ENCODE measurements at places on chromosomes 1 and 21.

GRCh38 chr1:47751193-47751592, 246.0 kb downstream of the TRABD2B start:
- DNase-seq, result no peak

GRCh38 chr1:28062806-28063205, 25.6 kb downstream of the EYA3 start:
- DNase-seq, result peak; percentile 3

DNA sequence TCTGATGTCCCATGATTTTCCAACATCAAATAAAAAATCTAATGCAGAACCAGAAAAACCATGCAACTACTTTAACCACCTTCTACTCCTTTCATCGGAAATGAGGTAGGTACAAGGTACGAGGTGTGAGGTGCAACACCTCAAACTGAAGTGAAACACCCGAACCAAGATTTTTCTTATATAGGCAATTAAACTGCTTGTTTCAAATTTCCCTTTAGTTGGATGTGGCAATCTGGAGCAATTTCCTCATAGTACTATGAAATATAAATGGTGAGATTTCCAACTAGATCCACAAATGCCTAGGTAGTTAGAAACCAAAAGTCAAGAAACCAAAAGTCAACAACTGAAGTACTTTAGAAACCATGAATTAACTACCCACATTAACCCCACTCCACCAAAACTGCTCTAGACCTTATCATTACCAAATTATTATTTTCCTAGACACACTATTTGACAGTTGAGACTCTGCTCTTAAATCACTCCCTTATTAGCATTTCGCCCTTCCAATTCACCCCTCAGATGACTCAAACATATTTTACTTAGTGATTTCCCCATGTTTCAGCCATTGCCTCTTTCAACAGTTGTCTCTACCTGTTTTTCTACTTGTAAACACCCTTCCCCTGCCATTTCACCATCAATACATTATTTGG, 37.8 kb downstream of the FUBP1 start:
- DNase-seq, result no peak

DNA sequence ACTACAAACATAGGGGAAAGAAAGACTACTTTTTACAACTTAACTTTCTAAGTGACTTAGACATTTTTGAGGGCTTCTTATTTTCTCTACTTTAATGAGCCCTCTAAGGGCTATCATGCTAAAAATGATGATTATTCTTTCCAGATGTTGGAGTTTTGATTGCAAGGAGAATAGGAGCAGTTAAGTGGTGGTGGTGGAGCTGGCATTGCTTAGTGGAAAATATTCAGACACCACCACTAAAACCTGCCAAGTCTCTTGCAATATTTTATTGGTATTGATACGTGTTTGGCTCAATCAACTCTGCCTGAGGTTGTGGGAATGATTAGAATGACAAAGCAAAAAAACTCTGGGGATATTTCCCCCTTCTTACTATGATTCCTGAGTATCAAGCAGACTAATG, 82.6 kb upstream of the PTGFR start:
- no peak for DNase-seq

DNA sequence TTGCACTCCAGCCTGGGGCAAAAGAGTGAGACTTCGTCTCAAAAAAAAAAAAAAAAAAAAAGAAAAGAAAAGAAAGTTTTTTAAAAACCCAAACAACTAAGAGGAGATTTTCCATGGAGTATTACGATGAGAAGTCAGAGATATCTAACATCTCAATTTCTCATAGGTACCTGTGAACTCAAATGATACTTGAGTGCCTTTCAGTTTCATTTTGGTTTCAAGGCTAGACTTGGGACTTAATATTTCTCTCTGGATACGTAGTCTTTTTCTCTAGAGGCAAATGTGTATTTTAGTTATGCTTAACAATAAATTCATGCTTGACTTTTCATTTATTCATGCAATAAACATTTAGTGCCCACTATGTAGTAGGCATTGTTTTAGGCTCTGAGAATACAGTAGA, 15.0 kb downstream of the ZYG11B start:
- no peak for DNase-seq

- no peak for DNase-seq
These were observed 37.2 kb downstream of the SCCPDH start for GRCh38 chr1:246761396-246761795.

DNA sequence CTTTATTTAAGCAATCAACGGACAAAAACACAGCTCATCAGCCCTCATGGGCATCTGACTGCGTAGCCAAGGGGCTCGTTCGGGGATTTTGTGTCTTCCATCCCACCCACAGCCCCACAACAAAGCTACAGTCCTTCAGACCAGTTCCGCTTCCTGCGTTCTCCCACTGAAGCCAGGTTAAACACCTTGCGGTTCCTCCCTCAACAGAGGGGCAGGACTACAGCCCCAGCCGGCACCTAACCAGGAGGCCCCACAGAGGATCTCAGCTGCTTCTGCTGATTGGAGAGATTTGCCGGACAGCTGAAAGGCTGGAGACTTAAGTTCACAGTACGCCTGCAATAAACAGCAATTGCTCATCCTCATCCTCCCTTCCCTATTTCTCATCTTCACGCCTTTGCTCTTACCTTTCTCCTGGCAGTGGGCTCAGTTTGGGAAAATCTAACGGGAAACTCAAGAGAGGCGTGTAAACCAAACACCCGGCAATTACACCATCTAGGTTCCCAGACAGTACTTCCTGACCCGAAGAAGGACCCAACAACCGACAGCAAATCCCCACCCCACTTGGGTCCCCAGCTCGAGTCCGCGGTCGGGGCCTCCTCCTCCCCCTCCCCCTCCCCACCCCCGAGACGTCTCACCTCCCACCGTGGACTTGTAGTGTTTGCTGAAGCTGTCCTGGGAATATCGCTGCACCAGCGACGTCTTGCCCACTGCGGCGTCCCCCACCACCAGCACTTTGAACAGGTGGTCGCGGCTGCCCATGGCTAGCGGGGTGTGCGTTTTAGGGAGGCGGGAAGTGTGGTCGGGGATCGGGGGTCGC, 876 bp downstream of the RAB29 start:
- peak; percentile 34 for DNase-seq

DNA sequence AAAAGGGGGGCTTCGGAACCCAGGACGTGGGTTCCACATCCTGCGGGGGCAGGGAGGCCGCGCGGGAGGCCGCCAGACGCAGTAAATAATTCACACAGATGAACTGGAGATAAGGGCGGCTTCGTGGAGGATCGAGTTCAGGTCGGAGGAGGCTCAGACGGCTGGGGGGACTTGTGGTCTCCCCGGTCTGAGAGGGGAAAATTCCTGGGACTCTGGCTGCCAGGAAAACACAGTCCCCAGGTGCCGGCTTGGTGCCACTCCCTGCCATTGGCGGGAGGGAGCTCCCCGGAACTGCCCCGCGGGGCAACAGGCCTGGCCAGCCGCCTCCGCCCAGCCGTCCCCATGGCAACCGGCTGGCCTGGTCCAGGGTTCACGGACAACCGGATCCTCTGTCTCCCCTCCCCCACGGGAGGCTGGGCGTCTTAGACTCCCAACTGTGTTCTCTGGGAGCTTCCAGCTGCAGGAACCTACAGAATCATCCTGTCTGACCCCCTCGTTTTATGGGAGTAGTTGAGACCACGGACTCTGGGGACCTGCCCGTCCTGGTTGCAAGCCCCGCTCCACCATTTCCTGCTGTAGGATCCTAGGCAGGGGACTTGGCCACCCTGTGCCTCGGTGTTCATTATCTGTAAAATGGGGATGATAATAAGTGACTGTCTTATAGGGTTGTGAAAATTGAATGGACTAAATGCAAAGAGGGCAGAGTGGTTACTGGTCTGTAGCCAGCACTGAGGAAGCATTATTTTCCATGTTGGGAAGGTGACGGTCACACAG, 9.6 kb downstream of the CAMK2N1 start:
- no peak for DNase-seq

DNA sequence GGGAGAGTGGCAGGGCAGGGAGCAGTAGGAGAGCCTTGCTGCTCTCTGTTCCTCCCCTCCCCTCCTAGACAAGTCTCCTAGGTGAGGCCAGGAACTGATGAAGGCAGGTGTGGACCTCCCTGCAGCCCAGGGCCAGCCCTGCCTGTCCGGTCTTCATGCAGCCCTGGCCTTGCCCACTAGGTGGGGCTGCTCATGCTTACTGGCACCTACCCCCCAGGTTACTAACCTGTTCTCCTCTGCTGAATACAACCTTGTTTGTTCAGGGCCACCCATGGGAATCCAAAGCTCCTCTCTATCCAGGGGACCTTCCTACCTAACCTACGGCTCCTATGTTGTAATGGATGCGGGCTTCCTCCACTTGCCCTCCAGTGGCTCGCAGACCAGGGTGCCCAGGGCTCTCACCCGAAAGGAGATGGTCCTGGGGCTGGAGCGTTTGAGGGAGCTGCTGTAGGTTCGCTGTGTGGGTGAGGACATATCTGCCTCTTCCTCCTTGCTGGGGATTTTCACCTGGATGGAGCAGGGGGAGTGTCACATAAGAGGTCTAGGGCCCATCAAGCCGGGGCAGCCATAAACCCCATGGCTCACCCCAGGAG, 7.9 kb upstream of the TNNT2 start:
- peak; percentile 6 for DNase-seq

- DNase-seq, result no peak
These were observed 322.6 kb downstream of the SMYD3 start for GRCh38 chr1:246184503-246184902.

DNA sequence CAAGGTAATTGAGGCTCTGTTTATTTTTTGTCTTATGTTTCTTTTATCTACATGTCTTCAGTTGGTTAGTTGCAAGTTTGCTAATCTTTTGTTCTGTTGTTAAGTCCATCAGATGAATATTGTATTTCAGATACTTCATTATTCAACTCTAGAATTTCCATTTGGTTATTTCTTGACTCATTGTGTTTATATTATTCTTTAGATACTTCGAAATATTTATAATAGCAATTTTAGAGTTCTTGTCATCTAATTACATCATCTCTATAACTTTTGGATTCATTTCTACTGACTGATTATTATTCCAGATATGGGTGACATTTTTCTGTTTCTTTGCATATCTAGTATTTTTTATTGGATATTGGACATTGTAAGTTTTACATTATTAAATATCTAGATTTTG, 405.6 kb downstream of the PLPP3 start:
- no peak for DNase-seq

DNA sequence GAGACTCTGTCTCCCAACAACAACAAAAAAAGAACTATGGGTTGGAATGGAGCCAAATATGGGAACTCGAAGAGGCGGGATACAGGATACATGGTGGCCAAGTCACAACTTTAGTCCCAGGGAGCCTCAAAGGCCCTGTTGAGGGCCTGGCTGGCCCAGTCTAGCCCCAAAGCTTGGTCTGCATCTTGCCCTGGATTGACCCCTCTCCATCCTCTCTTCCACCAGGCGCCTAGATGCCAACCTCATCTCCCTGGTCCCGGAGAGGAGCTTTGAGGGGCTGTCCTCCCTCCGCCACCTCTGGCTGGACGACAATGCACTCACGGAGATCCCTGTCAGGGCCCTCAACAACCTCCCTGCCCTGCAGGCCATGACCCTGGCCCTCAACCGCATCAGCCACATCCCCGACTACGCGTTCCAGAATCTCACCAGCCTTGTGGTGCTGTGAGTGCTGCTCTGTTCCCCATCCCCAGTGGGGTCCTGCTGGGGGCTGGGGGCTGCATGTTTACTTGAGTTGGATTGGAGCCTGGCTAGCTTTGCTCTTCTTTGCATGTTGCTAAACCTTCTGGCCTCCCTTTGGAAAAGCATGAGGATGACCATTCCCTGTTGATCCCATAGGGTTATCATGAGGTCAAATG, 65.5 kb downstream of the UBE2T start:
- no peak for DNase-seq

DNA sequence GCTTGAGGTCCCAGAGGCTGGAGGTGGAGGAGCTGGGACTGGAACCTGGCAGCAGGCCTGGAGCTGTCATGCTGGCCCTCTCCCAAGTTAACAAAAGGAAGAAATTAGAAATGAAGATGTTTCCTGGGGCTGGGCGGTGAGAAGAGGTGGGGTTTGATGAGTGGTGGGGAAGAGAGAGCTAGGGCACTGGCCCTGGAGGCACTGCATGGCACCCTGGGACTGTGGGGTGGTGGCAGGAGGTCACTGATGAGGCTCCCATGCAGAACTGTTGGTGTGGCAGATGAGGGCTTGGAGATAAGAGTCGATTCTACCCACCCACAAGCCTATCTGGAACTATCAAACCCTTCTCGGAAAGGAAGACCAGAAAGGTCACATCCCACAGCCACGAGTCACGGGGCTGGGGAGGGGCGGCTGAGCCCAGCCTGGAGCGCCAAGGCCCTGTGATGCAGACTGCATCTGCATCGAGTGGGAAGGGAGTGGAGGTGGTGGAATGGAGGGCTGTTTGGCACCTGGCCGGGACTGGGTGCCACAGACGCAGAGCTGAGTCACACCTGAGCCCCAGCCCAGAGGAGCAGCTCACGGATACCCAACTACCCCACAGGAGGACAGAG, 29.4 kb downstream of the MRPL37 start:
- DNase-seq, result no peak

DNA sequence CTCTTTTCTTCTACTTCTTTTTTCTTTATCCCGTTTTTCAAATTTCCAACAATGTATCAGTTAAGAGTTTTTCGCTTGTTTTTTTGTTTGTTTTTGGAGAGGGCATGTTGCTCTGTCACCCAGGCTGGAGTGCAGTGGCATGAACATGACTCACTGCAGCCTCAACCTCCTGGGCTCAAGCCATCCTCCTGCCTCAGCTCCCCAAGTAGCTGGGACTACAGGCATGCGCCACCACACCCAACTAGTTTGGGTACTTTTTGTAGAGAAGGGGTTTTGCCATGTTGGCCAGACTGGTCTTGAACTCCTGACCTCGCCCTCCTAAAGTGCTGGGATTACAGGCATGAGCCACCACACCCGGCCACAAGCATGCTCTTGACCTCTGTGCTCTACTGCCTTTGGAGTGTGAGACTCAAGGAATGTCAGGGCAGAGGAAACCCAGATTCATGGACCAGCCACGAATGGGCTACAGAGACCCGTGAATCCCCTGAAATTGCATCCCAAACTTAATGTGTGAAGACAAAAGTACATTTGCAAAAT, 65.1 kb upstream of the HSD17B7 start:
- no peak for DNase-seq

GRCh38 chr1:220748089-220748934, at the start of gene MTARC2:
Gene MTARC2, plus strand, starts transcription at chr1:220748322. Its CDS starts 210 bp downstream, at chr1:220748532.
- DNase-seq, result no peak

DNA sequence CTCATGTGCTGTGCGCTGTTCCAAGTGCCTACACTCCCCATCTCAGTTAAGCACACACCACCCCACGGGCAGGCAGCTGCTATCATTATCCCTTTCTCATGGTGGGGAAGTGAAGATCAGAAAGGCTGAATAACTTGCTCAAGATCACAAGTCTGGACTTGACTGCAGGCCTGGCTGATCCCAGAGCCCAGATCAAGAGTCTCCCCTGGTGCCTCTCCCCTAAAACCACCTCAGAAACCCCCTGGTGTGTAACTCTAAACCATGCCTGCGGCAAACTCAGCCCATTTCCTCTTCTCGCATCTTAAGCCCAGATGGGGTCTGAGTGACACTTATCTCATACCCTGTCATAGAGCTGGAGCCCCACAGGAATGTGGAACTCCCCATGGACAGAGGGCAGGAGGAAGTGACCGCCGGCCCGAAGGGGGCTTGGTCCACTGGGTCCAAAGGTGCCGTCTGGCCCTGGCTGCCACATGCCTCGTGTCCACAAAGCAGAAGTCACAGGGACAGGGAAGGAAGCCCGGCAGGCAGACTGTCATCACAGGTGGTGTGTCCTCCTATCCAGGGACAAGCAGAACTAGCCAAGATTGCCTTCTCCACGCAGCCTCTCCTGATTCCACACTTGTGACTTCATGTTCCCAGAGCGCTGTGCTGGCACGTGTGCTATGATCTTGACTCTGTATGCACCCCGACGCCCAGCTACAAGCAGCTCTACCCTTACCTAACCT, 92.1 kb downstream of the SYF2 start:
- DNase-seq, result peak; percentile 2

- no peak for DNase-seq
These were observed 127.2 kb downstream of the NAV1 start for GRCh38 chr1:201666102-201666501.

GRCh38 chr1:154910851-154911250, 25.7 kb downstream of the PMVK start:
- DNase-seq, result no peak

Data from T-cell (primary cell).